ENCODE measurements at places on chromosomes 5 and 9.

DNA sequence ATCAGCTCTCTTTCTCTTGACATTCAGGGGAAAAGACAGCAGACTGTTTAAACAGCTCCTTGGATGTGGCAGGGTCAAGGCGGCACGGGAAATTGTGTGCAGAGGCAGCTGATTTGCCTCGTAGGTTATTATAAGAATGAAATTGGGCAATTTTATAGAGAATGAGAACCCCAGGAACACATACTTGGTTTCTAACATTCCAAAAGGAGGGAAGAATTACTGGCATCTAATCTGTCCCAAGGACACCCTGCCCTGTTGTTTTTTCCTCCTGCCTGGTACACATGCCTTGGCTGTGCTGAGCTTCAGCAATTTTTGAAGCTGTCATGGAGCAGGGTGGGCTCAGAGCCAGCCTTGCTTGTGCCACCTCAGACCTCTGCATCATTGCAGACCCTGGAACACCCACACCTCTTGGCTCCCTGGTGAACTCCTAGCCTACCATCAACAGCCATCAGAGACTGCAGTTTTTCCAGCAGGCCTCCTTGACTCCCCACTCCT lies 143.6 kb downstream of the BOD1 start:
- DNase-seq = no peak

DNA sequence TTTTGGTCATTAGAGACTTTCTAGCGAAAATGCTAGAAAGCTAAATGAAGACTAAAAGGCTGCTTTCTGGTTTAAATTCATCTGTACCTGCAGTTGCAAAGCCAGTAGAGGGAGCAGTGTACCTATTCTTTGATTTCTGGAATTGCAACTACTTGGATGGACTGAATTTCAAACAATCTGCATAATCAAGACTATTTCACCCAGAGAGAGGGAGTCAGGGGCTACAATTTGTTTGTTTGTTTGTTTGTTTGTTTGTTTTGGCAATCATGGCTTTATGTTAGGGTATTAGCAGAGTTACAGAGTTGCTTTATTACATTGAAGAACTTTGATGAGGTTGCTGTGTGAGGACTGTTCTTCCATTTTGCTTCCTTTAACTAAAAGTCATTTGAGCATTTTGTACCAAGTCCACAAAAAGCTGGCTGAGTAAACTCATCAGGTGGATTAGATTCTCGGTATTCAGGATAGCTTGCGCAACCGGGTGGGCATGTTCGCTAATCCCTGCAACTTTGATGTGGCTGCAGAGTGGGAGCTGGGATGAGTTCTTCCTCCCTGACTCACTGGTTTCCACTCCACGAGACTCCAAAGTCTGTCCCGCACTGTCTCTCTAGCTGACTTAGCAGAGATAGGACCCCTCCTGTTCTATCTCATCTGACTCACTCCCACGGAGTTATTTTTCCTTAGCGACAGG lies 80.0 kb upstream of the TUT7 start:
- no peak for DNase-seq

- DNase-seq = no peak
Measured at GRCh38 chr9:114931407-114931806, 1.0 kb upstream of the TNFSF8 start.

- DNase-seq = no peak
Measured at GRCh38 chr9:33164138-33164809, 2.9 kb downstream of the B4GALT1 start.

DNA sequence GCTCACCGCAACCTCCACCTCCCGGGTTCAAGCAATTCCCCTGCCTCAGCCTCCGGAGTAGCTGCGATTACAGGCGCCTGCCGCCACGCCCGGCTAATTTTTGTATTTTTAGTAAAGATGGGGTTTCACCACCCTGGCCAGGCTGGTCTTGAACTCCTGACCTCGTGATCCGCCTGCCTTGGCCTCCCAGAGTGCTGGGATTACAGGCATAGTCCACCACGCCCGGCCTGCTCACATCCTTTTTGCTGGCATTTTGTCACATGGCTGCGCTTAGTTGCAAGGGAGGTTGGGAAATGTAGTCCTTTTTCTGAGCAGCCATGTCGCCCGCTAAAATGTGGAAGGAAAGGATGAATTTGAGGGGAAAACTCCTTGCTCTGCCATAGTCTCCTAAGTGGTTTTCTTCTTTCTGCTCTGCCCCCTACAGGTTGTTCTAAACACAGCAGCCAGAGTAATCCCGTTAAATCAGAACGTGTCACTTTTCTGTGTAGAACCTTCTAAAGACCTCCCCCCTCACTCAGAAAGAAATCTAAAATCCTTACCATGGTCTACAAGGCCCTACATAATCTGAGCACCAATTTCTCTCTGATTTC lies 57.8 kb upstream of the HSPA9 start:
- DNase-seq = peak; percentile 47

GRCh38 chr9:120730654-120731514 lies 16.6 kb upstream of the MEGF9 start:
- DNase-seq = no peak

- DNase-seq = no peak
Measured at GRCh38 chr5:149063896-149064478, 1.1 kb upstream of the SH3TC2 start.

DNA sequence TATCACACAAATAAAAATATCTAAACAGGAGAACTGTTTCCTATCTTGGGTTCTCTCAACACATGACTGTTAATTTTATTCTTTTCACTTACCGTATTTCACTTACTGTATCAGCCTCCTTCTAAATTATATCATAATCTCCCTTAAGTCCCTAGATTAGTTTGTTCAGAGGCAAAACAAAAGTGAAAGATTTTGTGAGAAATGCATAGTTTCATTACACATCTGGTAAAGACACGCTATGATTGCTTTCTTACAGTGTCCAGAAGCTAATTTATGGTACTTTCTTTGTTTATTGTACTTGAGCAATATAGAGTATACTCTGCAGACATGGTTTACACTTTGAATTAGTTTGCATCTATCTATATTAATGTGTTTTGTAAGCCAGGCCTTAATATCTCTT lies 159.7 kb upstream of the TLX3 start:
- no peak for DNase-seq

- peak; percentile 89 for DNase-seq
Measured at GRCh38 chr5:159515909-159516415, 185.7 kb upstream of the IL12B start.

GRCh38 chr5:167853421-167853820 lies 438.0 kb upstream of the WWC1 start:
- no peak for DNase-seq

- no peak for DNase-seq
Measured at GRCh38 chr5:151293624-151294023, 9.9 kb downstream of the SLC36A3 start.

DNA sequence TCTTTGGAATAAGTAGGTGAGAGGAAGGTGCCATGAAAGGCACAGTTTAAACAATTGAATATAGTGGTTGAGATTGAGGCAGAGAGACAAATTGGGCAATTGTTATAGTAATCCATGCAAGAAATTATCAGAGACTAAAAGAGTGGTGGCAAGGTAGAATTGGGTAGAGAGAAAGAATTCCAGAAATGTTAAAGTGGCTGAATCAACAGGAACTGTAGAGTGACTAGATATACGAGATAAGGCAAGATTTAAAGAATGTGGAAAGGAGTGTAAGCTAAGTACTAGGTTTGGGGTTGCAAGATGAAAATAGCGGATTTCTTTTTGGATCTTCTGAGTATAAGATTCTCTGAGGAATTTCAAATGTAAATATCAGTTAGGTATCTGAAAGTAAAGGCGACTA lies 285.2 kb downstream of the DMRTA1 start:
- DNase-seq = no peak

DNA sequence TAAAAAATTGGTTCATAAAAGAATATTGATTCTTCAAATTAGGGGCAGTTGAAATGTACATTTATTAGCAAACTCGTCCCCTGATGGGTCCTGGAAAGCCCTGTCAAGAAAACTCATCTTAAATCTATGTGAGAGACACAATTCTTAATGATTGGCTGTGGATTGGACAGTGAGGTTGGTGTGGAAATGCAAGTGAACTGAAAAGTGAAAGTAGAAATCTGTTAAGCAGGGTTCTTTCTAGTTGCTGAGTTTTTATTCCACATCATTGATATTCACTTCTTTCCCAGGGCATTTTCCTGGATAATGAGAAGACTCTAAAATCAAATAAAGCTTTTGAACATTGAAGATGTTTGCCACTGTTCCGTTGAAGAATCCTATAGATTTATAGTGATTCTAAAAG lies 292.4 kb downstream of the MAST4 start:
- no peak for DNase-seq

DNA sequence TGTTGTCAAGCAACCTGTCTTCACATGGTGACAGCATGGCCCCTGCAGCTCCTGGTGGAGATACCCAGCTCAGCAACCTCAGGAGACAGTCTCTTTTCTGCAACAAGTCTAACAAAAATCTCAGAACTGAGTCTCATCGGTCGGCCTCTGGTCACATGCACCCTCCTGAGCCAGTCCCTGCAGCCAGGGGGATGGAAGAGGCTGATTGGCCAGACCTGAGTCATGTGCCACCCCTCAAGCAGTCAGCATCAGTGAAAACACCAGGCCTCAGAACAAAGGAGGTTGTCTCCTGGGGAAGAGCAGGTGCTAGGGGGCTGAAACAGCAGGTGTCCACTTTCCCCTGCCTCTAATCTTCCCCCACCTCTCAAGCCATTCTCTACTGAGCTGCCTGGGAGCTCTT lies 54.4 kb downstream of the SMIM23 start:
- peak; percentile 18 for DNase-seq

- DNase-seq = no peak
Measured at GRCh38 chr9:87871425-87872078, 11.1 kb upstream of the SPATA31E1 start.

DNA sequence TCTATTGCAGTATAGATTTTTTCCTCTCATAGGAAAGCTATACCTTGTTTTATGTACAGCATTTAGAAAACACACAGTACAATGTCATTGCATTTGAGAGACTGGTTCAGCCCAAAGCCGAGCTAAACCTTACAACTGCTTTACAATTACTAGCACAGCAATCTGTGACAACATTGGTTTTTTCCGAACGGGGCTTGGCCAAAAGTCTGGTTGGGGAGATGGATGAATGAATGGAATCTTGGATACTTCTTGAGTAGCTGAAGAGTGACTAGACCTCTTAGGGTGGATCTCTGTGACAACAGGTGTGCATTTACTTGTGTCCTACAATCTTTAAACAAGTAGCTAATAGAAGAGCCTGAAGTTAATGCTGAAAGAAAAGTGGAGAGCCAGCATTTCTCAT lies 1.2 kb downstream of the SGCD start:
- no peak for DNase-seq

DNA sequence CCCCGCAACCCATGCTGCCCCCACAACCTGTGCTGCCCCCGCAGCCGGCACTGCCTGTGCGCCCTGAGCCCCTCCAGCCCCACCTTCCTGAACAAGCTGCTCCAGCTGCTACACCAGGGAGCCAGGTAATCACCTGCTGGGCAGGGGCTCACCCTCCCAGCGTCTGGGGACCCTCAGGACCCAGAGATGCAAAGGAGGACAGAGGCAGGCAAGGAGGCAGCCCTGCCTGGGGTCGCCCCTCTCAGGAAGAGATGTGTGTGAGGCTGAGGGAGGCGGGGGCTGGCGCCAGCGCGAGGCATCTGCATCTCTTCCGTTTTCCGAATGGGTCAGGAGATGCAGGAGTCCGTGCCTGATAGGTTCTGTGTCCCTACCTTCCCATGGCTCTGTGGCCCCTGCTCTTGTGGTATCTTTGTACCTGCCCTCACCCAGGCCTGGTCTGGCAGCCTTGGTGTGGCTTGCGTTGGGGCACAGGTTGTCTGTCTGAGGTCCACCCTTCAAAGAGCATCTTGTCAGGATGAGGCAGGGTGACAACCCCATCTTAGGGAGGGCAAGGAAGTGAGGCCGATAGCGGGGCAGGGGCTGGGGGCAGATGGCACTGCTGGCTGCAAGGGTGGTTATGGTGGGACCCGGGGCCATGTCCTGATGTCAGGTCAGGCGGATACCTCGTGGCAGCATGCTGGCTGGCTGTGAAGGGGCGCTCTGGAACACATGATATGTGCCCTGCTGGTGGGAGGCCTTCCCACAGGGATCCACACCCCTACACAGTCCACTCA lies 75.7 kb downstream of the WNK2 start:
- DNase-seq = peak; percentile 2

DNA sequence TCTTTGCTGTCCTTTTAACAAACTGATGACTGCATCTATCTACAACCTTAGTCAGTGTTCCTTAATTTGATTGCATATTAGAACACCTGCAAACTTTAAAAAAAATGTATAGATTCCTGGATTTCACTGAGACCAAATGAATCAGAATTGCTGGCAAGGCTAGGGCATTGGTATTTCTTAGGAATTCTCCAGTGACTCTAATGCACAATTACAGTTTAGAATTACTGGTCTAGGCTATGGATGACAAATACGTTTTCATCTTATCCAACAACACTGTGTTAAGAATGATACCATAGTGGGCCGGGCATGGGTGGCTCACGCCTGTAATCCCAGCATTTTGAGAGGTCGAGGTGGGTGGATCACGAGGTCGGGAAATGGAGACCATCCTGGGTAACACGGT lies 545.9 kb upstream of the RIOK2 start:
- DNase-seq = no peak

DNA sequence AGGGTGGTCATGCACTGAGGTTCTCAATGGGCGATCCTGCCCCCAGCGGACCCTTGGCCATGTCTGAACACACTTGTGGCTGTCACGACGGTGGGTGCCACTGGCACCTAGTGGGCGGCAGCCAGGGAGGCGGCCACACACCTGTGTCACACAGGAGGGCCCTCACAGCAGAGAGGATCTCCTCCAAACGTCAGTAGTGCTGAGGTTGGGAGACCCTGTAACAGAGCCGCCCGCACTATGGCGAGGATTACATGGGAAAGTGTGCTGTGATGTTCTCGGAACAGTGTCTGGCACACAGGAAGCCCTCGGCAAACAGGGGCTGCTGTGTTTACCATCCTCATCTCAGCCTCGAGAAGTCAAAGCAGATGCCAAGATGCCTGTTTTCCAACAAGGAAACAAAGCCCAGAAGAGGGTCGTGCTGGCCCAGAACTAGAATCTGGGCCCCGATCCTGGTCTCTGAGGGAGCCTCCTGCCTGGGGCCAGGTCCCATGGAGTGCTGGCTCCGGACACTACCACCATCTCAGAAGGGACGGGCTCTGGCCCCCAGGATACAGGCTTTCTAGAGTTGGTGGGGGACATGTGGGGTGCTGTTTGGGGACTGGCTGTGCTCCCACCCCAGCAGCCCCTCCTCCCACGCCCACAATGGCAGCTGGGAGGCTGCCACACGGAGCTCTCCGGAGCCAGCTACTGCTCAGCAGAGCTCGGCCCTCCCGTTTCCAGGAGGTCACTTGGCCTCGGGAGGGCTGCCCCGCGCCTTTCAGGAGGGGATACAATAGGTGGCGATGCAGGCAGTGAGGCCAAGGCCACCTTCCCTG lies 48.2 kb downstream of the DBH start:
- no peak for DNase-seq

DNA sequence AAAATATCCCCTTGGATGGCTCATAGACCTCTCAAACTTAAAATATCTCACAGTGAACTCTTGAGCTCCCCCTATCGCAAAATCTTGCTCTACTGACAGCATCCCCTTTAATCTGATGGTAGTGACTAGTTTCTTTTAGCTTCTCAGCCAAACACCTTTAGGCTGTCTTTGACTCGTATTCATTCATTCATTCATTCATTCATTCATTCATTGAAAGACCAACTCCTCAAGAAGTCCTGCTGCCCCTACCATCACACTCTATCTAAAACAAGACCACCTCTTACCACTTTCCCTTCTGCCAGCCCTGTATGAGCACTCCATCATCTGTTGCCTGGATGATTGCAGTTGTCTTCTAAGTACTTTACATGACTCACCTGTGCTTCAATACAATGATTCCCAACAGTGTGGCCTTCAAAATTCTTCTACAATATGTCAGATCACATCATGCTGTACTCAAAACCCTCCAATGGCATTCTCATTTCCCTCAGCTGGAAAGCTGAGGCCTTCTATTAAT lies 46.8 kb downstream of the ITGA2 start:
- peak; percentile 20 for DNase-seq

- no peak for DNase-seq
Measured at GRCh38 chr5:141672841-141673813, 8.9 kb downstream of the ARAP3 start.
